ENCODE measurements at places on chromosomes 12 and 14. TPM values are rescaled to one million over a fixed set of nuclear protein-coding genes. Genes with fewer than 3 reads are reported as not detected.

DNA sequence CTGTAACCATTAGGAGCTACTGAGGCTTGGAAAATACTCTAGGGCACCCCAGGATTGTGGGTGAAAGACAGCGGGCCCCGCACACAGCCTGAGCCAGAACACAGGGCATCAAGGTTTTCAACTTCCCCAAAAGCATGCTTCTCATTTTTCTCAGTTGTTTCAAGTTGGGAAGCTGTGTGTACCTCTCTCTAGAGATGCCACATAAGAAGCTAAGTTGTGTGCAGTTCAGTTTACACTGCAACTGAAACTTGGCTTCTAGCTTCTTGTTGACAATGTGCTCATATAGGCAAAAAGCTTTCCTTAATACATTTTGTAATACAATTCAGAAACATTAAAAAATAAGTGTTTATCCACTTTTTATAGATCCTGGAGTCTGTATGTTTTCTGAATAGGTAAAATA is 88.1 kb upstream of the PTPRR start:
- no peak for DNase-seq

GRCh38 chr12:22275843-22276242 is 58.7 kb downstream of the ST8SIA1 start:
- DNase-seq: peak; percentile 76

GRCh38 chr14:71705460-71705859 is 226.8 kb upstream of the RGS6 start:
- DNase-seq: no peak

DNA sequence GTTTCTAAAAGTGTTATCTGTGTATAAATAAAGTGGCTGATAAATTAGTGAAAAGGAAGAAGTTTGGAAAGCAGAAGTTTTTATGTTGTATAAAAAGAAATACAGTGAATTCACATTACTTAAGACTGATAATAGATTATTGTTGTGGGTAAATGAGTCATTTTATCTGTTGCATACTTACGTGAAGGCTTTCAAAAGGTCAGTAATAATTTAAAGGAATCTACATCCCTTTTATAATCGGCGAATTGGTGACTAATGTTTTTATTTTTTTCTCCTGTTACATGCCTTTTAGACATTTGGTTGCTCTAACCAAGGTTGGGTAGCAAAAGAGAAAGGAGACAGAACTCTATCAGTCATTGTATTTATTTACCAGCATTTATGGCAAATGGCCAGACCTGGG is 155.9 kb downstream of the SLC41A2 start:
- DNase-seq: no peak

DNA sequence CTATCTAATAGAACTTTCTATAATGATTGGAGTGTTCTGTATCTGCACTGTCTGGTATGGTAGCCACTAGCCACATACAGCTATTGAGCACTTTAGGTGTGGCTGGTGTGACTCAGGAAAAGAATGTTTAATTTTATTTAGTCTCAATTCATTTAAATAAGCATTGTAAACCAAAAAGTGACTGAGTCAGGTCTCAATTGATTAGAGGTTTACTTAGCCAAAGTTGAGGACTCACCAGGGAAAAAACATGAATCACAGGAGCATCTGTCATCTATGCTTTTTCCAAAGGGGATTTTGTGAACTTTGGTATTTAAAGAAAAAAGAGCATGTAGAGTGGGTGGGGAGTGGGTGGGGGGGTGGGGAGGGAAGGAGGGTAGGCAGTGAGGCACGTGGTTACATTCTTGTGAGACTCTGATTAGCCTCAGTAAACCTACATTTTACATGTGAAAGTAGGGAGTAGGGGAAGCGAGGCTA is 473.1 kb downstream of the ATP23 start:
- no peak for DNase-seq

- no peak for DNase-seq
Observed at GRCh38 chr12:52274521-52275120, at the start of gene KRT86. KRT86 (plus strand) TSS chr12:52274645; CDS start chr12:52301917, 27,272 bp downstream.

GRCh38 chr12:50322206-50322605 is 38.9 kb upstream of the LIMA1 start:
- DNase-seq: no peak

DNA sequence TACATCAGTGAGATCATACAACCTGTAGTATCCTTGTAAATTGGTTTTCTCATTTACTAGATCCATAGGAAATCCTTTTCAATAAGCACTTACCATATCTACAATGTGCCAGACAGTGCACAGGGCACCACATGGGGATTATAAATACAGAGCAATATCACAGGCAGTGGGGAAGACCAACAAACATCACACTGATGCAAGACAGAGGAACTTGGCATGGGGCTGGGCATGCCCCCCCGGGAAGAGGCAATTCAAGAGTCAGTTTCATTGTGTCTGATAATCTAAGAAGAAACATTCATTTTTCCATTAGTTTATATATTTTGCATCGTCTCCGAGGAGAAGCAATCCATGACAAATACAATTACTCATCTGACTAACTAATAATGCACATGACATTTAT is 16.2 kb downstream of the NT5DC3 start:
- DNase-seq: no peak

GRCh38 chr12:52879394-52880351 is 25.2 kb downstream of the KRT8 start:
- DNase-seq: no peak

- DNase-seq: no peak
Observed at GRCh38 chr12:122862110-122862634, 26.9 kb downstream of the HIP1R start.

DNA sequence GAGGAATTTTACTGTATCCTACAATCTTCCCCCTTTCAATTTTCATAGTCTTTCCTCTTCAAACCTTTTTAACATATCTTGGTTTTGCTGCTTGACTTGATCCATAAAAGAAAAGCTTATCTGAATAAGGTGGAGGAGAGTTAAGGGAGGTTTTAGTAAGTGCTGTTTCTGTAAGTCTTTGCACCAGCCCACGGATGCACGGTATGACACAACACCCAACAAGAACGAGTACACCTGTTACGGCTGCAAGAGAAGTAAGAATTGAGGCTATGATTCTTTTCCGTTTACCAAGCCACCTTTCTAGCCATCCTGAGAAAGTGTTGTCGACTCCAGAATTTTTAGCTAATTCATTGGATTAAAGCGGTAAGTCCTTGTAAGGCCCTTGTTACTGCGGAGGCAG is 26.1 kb upstream of the CPNE8 start:
- DNase-seq: no peak

- DNase-seq: no peak
Observed at GRCh38 chr14:90302529-90303303, 29.0 kb downstream of the NRDE2 start.

- DNase-seq: no peak
Observed at GRCh38 chr14:48553443-48553842, 878.0 kb upstream of the MDGA2 start.

DNA sequence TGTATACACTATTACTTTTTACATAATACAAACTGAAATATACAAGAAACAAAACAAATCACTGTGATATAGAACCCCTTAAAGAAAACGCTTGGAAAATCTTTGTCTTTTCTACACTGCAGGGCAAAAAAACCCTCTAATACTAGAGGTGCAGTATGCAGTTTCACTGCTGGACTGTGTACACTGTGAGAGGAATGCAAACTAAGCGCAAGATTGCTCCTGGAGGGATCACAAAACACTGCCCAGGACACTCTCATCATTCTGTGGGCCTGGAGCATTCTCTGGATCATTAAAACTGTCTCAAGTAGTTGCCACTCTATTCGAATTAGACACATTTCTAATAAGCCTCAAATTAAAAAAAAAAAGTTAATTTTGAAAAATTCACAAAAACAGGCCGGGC is 217.6 kb downstream of the MED13L start:
- DNase-seq: no peak

DNA sequence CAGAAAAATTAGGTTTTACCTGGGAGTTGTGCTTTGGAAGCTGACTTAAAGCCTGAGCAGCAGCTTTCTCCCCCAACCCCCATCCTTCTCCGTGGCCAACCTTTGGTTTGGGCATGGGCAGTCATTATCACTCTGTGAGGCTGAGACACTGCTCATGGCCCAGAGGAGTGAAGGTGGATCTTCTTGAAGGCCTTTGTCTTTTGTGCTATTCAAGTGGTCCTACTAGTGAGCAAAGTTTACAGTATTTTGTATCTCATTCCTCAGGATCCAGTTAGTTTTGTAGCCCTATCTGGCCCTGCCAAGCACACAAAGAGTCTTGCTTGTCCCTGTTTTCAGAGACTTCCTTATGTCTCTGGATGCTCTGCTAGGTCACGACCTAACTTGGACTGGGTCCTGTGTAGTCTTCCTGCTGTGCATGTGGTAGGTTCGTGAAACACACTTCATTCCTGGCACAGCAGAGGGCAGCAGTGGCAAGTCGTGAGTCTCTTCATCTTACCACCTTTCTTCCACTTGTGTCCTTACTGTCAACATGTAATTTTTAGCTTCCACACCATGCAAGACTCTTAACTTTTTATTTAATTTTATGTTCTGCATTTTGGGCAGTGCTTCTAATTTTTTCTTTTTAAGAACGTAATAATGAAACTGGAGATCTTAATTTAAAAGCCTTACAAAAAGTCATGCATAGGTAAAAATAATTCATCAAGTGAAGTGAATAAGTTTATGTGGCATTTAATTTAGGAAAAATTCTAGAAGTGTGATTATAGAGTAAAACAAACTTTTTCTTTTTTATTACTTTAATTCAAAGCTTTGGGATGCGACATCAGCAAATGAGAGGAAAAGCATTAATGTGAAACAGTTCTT is 53.7 kb downstream of the APAF1 start:
- no peak for DNase-seq

DNA sequence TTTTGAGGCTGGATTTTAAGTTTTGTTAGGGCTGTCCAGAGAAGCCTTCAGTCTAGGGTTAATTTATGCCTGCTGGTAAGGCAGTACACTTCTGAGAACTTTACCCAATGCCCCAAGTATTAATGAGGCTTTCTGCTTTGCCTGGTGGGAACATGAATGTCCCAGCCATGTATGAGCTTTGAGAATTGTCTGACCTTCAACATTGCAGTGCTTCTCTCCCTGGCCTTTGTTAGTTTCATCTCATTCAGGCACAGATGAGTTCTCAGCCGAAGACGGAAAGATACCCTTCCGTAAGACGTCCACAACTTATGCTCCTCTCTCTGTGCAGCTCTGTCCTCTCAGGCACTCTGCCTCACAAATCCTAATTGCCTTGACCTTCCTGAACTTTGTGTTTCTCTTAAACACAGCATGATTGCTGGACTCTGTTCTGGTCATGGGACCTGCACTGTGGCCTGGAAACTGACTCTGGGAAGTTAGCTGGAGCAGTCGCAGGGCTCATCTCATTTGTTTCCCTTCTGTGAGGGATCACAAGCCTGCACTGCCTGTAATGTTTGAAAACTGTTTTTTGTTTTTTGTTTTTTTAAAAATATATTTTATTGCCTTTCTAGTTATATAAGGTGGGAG is 15.7 kb downstream of the CHPT1 start:
- no peak for DNase-seq

- no peak for DNase-seq
Observed at GRCh38 chr12:88723219-88723618, 142.9 kb upstream of the KITLG start.

- no peak for DNase-seq
Observed at GRCh38 chr12:23731035-23731434, 218.4 kb downstream of the SOX5 start.

DNA sequence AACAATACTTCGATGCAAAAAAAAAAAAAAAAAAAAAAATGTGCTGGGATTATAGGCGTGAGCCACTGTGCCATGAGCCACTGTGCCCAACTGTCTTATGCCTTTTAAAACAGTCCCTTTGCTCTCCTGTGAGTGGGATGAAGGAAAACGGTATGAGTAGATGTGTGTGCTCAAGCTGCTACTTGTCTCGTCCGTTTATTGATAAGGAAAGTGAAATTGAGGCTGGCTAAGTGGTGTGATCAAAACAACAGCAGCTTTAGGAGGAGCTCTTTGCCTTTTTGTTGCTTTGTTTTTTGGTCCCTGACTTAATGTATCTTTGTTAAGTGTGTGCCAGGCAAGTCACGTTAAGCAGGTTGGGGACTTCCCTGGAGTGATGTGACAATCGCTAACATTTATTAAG is 275.9 kb downstream of the TMEM132C start:
- no peak for DNase-seq

DNA sequence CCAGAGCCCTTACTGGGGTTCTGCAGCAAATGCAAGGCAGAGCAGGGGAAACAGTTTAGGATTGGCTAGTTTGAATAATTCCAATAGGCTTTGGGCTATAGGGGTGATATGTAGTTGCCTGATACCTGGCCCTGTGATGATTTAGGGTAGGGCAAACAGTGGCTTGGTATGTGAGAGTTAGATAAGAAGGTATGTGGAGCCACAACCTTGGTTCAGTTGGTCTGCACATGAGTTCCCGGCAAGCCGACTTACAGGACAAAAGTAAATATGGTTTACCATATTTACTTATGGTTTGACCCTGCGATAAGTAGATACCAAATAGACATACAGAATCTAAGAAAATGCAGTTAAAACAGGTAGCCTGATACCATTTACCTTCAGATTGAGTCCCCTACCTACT is 8.3 kb upstream of the CAPRIN2 start:
- DNase-seq: no peak

DNA sequence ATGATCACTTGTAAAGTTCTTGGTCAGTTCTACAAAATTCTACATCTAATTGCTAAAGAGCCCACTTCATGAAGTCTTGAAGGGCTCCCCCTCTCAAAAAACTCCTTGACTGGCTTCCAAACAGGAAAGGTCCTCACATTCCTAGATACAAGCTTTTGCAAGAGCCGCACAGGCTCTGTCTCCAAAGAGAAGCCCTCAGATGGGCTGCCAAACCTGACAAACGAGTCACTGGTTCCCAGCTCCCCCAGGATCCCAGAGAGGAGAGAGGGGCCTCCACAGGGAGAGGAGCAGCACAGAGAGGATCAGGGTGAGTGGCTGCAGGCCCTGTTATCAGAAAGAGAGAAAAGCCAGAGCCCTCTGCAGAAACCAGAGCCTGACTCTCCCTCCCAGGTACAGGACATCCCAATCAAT is 5.8 kb downstream of the NID2 start:
- DNase-seq: no peak

- DNase-seq: no peak
Observed at GRCh38 chr12:16225692-16226091, 51.8 kb downstream of the SLC15A5 start.

DNA sequence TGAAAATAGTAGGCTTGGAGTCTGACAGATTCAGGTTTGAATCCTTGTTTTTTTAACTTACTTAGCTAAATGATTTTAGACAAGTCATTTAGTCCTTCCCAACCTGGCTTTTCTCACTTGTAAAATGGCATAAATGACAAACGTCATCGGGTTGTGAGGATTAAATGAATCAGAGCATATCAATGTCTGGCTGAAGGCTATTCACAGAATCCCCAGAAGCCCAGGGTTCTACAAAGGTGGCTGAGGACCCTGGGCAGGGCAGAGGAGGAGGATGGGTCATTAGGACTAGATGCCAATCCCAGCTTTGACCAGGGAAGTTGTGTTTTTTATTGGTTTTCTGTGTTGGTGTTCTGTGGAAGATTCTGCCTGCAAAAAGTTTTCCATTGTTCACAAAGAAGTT is 7.6 kb upstream of the PTPRB start:
- no peak for DNase-seq

- DNase-seq: no peak
Observed at GRCh38 chr12:3752741-3753486, at the start of gene CRACR2A. CRACR2A (minus strand) TSS chr12:3753109; CDS start chr12:3696999, 56,110 bp downstream.

ASCL1 gene
- not detected for total RNA-seq

FAM222A gene
- total RNA-seq: 0.94 TPM

LRTM2 gene
- total RNA-seq: not detected

CISTR gene
- total RNA-seq: not detected
